Pancreas (tissue), 10 donors: ENCODE measurements at places on chromosomes 1 and 21.

GRCh38 chr1:116832932-116833578 is 76.7 kb upstream of the PTGFRN start:
- no peak overlapping the region for H3K4me3 ChIP-seq
- no peak for DNase-seq

GRCh38 chr1:27960762-27961645 is 1.2 kb downstream of the XKR8 start:
- peaks cover 4% of the 10 kb centered on the region for H3K4me1 ChIP-seq
- peak overlapping the region; percentile 72 for H3K4me3 ChIP-seq
- H3K27me3 ChIP-seq: no peaks in the 10 kb centered on the region
- H3K36me3 ChIP-seq: no peaks in the 10 kb centered on the region

GRCh38 chr1:179156026-179156425 is 73.5 kb downstream of the ABL2 start:
- H3K27ac ChIP-seq: no peak overlapping the region
- no peak for DNase-seq
- H3K4me1 ChIP-seq: peaks cover 29% of the 10 kb centered on the region

GRCh38 chr1:39391691-39392679 is 99.5 kb upstream of the BMP8A start:
- peaks cover 15% of the 10 kb centered on the region for H3K36me3 ChIP-seq
- no peak overlapping the region for H3K4me3 ChIP-seq
- DNase-seq: no peak
- H3K27ac ChIP-seq: peak overlapping the region; percentile 66
- H3K27me3 ChIP-seq: no peaks in the 10 kb centered on the region

- no peaks in the 10 kb centered on the region for H3K4me1 ChIP-seq
- no peak overlapping the region for H3K4me3 ChIP-seq
- no peak for DNase-seq
- H3K27me3 ChIP-seq: no peaks in the 10 kb centered on the region
- no peaks in the 10 kb centered on the region for H3K36me3 ChIP-seq
These were observed 2.5 kb downstream of the EPHA2 start for GRCh38 chr1:16153096-16153998.

DNA sequence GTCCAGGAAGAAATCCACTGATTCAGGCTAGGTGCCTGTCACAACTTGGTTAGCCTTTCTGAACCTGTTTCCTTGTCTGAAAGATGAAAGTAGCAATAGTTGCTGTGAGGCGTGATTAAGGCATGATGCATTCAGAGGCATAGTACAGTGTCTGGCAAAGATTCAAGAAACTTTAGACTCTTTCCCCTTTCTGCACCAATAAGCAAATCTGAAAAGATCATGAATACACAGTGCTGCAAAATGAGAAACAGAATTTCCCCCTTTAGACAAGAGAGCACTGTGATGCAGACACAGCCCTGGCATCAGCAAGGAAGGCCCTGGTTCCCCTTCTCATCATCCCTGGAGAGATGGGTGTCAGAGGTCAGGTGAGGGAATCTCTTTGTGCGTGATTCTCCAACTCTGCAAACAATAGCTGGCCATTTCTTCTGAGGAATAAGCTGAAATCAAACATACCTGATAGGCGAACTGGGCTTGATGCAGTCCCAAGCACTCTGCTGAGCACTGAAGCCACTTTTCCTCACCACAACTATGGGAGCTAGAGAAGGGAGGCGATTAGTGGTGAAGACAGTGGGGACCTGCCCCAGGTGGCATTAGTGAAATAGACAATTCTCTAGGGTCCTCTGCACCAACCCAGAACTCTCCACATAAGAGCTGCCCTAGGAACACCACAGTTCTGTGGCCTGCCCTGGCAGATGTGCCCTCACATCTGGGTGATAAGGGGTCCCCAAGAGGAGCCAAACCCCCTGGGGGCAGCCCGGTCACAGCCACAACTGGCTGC is 41.7 kb downstream of the ITPKB start:
- no peak for DNase-seq
- no peaks in the 10 kb centered on the region for H3K36me3 ChIP-seq
- no peak overlapping the region for H3K4me3 ChIP-seq
- H3K27me3 ChIP-seq: no peaks in the 10 kb centered on the region

GRCh38 chr1:162632217-162632666 is at the start of gene DDR2:
DDR2 (plus strand) TSS chr1:162632464; CDS start chr1:162719064, 86,600 bp downstream.
- no peak within 1 kb of the TSS for H3K27ac ChIP-seq
- no peaks in the 10 kb centered on the region for H3K27me3 ChIP-seq
- peaks cover 1% of the 10 kb centered on the region for H3K4me1 ChIP-seq
- H3K36me3 ChIP-seq: no peaks in the 10 kb centered on the region
- no peak within 1 kb of the TSS for H3K4me3 ChIP-seq

DNA sequence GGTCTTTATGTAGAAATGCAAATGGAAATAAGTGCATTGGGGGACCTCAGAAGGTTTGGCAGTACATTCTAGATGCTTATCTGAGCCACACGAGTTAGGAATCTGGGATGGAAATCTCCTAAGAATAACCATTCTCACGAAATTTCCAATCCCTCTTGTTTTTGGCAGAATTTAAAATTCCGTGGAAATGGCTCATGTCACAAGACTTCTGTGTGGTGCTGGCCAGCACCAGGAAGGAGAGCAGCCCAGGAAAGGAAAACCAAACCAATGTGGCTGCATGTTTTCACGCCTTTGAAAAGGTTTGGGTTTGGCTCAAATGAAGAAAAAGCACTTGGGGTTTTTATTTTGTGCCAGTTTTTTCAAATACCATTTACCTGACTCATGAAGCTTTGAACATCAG is 80.1 kb upstream of the KCNK2 start:
- H3K36me3 ChIP-seq: no peaks in the 10 kb centered on the region
- no peaks in the 10 kb centered on the region for H3K4me1 ChIP-seq
- no peak overlapping the region for H3K27ac ChIP-seq
- DNase-seq: no peak
- H3K4me3 ChIP-seq: no peak overlapping the region

DNA sequence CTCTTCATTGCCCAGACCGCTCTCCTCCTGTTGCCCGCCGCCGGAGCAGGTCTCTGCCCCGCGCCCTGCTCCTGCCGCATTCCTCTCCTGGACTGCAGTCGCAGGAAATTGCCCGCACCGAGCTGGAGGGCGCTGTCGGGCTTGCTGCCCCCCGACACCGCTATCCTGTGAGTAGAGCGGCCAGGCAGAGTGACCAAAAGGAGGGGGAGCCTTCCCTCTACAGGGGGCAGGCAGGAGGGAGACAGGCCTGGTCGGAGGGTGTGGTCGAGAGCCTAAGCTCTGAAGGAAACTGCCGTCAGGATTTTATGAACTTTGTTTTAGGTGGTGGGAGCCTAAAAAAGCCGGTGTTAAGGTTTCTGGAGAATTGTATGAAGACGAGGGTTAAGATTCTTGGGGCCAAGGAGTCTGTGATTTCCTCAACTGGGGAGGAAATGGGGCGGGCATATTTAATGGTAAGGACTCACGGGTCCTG is 517 bp downstream of the LRIG2 start:
- peaks cover 15% of the 10 kb centered on the region for H3K4me1 ChIP-seq
- DNase-seq: no peak
- H3K27ac ChIP-seq: peak overlapping the region; percentile 78
- peak overlapping the region; percentile 85 for H3K4me3 ChIP-seq
- H3K27me3 ChIP-seq: no peaks in the 10 kb centered on the region
- H3K36me3 ChIP-seq: no peaks in the 10 kb centered on the region

- no peak for DNase-seq
- H3K27me3 ChIP-seq: no peaks in the 10 kb centered on the region
- peak overlapping the region; percentile 16 for H3K27ac ChIP-seq
- H3K36me3 ChIP-seq: no peaks in the 10 kb centered on the region
- H3K4me3 ChIP-seq: peak overlapping the region; percentile 15
- no peaks in the 10 kb centered on the region for H3K4me1 ChIP-seq
These were observed 48.8 kb downstream of the LAMC2 start for GRCh38 chr1:183234660-183235476.

DNA sequence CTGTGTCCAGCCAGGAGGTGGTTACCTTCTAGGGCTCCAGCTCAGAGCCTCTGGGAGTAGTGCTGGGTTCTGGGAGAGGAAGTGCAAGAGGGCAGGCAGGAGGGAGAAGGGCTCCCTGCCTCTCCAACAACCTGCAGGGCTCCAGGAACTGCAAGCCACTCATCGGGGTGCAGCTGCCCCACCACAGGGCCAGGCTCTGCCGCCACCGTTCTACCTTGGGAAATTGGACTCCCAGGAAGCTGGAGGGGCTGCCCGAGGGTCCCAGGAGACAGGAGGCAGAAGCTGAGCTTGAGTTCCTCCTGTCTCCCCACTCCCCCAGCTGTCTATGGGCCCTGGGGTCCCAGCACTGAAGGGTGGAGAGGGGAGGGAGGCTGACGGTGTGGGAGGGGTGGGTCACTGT is 7.4 kb upstream of the PRDM16 start:
- no peaks in the 10 kb centered on the region for H3K4me1 ChIP-seq
- H3K4me3 ChIP-seq: no peak overlapping the region

DNA sequence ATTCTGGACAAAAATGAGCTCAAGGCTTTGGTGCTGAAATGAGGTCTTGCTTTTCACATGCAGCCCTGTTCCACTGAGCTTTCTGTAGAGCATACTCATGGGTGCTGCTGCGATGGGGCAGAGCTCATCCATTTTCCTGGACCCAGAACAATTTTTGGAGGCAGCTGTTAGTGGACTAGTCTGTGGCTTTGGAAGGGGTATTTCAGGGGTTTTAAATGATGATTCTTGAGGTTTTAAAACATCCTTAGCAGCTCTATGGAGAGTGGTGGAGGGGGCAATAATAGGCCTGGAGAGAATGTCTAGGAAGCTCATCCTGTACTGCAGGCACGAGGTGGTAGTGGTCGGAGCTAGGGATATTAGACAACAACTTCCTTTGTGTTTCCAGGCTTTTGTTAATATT is 16.5 kb downstream of the NOS1AP start:
- no peak overlapping the region for H3K4me3 ChIP-seq
- no peaks in the 10 kb centered on the region for H3K4me1 ChIP-seq
- DNase-seq: no peak
- no peaks in the 10 kb centered on the region for H3K36me3 ChIP-seq

DNA sequence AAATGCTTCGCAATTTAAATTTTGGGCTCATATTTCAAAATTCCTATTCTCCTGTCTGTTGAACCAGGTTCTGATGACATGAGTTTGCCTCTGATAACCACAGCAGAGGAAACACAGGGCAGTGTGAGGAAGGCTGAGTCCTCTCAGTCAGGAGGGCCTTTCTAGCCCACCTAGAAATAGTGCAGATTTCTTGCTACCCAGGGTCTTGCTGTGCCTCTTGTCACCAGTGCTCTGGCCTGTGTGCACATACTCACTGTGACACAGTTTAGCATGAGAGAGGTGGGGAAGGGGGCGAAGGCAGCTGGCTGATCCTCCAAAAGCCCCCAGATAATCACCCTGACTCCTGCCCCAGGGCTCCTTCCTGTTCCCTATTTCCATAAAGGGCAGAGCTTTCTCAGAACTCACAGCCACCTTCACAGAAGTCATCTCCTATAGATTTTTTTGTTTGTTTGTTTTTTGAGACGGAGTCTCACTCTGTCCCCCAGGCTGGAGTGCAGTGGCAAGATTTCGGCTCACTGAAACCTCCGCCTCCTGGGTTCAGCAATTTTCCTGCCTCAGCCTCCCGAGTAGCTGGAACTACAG is 23.7 kb downstream of the ERRFI1 start:
- no peak overlapping the region for H3K27ac ChIP-seq
- no peak overlapping the region for H3K4me3 ChIP-seq
- H3K4me1 ChIP-seq: peaks cover 3% of the 10 kb centered on the region
- no peaks in the 10 kb centered on the region for H3K36me3 ChIP-seq
- DNase-seq: no peak

- no peak for DNase-seq
- no peak overlapping the region for H3K4me3 ChIP-seq
- no peaks in the 10 kb centered on the region for H3K27me3 ChIP-seq
- no peak overlapping the region for H3K27ac ChIP-seq
These were observed 61.2 kb downstream of the RGS4 start for GRCh38 chr1:163130225-163130856.

DNA sequence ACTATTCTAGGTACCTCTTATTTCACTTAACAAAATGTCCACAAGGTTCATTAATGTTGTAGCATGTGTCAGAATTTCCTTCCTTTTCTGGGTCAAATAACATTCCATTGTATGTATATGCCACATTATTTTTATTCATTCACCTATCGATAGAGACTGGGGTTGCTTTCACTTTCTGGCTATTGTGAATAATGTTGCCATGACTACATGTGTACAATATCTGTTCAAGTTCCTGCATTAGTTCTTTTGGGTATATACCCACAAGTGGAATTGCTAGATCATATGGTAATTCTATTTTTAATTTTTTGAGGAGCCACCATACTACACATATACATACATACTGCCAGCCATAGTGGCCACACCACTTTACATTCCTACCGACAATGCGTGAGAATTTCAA is 158.4 kb downstream of the ZZZ3 start:
- H3K4me3 ChIP-seq: no peak overlapping the region
- DNase-seq: no peak
- H3K4me1 ChIP-seq: no peaks in the 10 kb centered on the region
- no peaks in the 10 kb centered on the region for H3K36me3 ChIP-seq
- no peak overlapping the region for H3K27ac ChIP-seq

DNA sequence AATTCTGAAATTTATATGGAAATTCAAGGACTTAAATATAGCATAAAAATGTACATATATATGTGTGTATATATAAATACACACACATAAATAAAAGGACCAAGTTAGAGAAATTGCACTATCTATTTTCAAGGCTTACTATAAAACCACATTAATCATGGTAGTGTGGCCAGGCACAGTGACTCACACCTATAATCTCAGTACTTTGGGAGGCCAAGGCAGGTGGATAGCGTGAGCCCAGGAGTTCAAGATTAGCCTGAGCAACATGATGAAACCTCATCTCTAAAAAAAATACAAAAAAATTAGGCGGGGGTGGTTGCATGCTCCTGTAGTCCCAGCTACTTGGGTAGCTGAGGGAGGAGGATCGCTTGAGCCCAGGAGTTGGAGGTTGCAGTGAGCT is 171.4 kb upstream of the GORAB start:
- no peaks in the 10 kb centered on the region for H3K36me3 ChIP-seq
- no peak overlapping the region for H3K27ac ChIP-seq
- no peak for DNase-seq
- no peak overlapping the region for H3K4me3 ChIP-seq
- no peaks in the 10 kb centered on the region for H3K27me3 ChIP-seq

DNA sequence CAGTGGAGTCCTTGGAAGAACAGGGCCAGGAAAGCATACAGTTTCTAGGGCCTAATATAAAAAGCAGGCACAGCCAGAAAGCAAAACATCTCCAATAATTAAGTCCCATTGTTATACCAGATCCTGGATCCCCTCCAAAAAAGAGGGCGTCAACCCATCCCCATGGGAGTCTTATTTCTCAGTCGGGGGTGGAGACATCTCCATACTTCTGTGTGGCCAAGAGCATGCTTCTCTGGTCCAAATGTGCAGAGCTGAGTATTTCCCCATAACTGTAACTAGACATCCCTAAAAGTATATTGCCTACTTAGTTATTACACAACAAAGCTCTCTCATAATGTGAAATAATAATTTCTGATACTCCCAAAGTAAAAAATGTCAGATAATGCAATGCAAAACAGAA is 104.2 kb upstream of the SOX13 start:
- no peaks in the 10 kb centered on the region for H3K27me3 ChIP-seq
- DNase-seq: no peak
- no peak overlapping the region for H3K4me3 ChIP-seq
- H3K27ac ChIP-seq: no peak overlapping the region
